ENCODE measurements at places on chromosomes 4 and X. TPM values are rescaled to one million over a fixed set of nuclear protein-coding genes. Genes with fewer than 3 reads are reported as not detected.
A peak's percentile ranks its signal among the peaks of the same experiment; 100 is the strongest.

Gene CT45A10
- not detected for polyA plus RNA-seq

Gene NLGN4X
- 2.4 TPM for polyA plus RNA-seq

Gene MID1IP1
- polyA plus RNA-seq, result 28.3 TPM

Gene MBTPS2
- 5.0 TPM for polyA plus RNA-seq

Gene CENPE
- 0.14 TPM for polyA plus RNA-seq

Gene SLC30A9
- 17.8 TPM for polyA plus RNA-seq

Gene BRS3
- not detected for polyA plus RNA-seq

Gene CACNA1F
- polyA plus RNA-seq, result 0.09 TPM

Gene FAT4
- 2.8 TPM for polyA plus RNA-seq

Gene UGT2B15
- not detected for polyA plus RNA-seq

Gene MAOA
- polyA plus RNA-seq, result 48.6 TPM

Gene AMELX
- not detected for polyA plus RNA-seq

Gene NDST4
- polyA plus RNA-seq, result not detected

Gene CT45A5
- not detected for polyA plus RNA-seq

Gene PPP1R2C
- polyA plus RNA-seq, result not detected

GRCh38 chr4:162170509-162170908 is 6.7 kb upstream of the FSTL5 start:
- no peak for DNase-seq

- no peak for DNase-seq
Observed at GRCh38 chr4:25962393-25962792, 48.4 kb downstream of the SMIM20 start.

- DNase-seq, result no peak
Observed at GRCh38 chrX:77118686-77119085, 328.5 kb upstream of the FGF16 start.

DNA sequence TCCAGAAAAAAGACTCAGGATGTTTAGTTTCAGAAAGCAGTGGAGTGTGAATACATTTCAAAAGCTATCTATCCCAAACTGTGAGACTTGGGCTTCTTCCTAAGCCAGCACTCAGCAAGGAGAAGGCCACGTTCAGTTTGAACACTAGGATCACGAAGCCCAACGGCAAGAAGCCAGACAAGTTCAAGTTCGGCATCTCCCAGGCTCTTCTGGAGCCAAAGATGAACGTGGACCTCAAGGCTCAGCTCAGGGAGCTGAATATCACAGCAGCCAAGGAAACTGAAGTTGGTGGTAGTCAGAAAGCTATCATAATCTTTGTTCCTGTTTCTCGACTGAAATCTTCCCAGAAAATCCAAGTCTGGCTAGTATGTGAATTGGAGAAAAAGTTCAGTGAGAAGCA is 7.6 kb downstream of the PLAC1 start:
- no peak for DNase-seq

DNA sequence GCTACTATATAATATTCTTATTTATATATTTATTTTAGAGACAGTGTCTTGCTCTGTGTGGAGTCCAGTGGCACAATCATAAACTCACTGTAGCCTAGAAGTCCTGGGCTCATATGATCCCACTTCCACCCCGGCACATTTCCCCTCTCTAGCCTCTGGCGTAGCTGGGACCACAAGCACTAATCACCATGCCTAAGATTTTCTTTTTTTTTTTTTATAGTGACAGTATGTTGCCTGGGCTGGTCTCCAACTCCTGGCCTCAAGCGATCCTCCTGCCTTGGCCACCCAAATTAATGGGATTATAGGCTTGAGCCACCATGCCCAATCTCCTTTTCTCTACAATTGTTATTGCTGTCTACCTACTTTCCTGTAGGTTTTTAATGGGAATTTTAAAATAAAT is 74.1 kb upstream of the BMP3 start:
- DNase-seq, result no peak

- DNase-seq, result no peak
Observed at GRCh38 chr4:92551616-92552015, 247.8 kb downstream of the GRID2 start.

- DNase-seq, result no peak
Observed at GRCh38 chr4:151029537-151029936, 14.5 kb upstream of the LRBA start.

- DNase-seq, result no peak
Observed at GRCh38 chr4:88940506-88940905, 116.5 kb downstream of the FAM13A start.

- DNase-seq, result no peak
Observed at GRCh38 chr4:86757468-86757867, 91.7 kb downstream of the SLC10A6 start.

DNA sequence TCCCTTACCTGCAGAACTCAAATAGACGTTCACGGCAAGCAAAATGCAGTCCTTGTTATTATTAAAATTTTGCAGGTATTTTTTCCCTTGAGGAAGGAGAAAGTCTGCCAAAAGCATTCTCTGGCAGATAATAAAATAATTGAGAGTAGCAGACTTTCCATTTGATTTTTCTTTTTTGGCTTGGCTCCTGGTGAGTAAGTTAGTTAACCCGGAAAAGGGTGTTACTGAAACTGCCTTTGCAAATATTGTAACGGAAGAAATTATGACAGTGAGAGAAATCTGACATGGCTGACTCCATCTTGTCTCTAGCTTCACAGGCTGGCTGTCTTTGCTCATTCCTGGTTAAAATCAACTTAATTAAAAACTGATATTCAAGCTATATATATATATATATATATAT is 100.5 kb downstream of the GPR143 start:
- no peak for DNase-seq

- no peak for DNase-seq
Observed at GRCh38 chr4:165597581-165598480, 219.0 kb downstream of the CPE start.

- peak; percentile 55 for DNase-seq
Observed at GRCh38 chr4:185587427-185588161, 52.3 kb upstream of the PDLIM3 start.

DNA sequence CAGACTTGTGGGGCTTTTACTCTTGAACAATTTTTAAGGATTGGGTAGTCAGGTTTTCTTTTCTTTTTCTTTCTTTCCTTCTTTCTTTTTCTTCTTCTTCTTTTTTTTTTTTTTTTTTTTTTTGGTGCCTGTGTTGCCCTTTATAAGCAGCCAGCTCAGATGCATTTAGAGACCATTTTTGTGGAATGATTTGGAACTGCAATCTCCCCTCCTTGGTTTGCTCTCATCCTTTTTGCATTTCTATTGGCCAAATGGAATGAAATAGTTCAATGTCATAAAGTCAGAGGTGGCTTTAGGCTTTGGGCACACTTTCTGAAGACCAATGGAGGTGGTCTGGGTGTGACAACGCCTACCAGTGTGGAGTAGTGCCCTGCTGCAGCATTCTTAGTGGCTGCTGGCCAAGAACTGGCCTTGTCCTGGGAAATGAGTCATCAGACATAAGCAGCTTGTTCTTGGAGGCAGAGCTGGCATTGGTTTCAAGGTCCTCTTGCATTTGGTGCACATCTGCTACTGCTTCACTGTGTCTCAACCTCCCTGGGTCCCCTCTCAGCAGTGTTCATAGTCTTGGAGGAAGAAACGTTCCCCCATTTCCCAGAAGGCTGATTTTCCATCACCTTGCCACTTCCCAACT is 84.5 kb downstream of the CT47B1 start:
- DNase-seq, result peak; percentile 61

DNA sequence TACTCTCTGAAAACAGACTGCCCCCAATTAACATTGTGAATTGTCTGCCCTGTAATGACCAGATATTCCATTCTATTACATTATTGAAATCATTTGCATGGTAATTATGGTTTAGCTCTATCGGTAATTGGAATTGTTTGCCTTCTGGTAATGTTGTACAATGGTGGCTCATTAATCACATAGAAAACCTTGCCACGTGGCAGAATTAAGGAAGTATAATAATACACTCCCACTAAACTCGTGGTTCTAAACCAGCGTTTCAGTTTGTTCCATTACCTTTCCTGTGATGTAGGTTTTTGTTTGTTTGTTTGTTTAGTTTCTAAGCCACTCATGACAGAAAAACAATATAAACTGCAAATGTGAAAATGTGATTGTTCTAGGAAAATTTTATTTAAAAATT is 45.1 kb upstream of the TAPT1 start:
- DNase-seq, result no peak

- DNase-seq, result no peak
Observed at GRCh38 chrX:29872831-29873230, 342.5 kb upstream of the MAGEB2 start.

DNA sequence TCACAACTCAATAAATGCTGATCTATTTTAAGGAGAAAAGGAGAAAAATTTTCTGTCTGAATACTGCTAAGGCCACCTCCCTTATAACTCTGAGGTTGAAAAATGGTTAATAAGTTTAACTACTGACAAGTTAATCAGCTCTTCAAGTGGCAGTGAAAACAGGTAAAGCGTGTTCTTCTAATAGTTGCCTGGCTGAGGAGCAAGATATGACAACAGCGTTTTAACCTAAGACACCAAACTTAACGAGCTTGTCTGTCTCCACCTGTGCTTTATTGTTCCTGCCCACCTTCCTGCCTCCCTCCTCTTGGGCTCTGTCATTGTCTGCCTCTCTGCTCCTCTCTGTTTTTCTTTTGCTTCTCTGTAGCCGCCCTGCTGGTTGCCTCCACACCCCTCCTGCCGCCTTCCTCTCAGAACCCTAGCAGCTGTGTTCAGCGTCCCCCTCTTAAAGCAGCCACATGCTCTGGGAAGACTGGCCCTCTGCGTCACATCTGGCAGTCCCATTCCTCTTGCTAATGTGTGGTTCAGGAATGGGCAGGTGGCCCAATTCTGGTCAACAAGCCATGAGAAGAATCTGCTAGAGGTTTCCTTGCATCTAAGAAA is 4.3 kb upstream of the TSPAN5 start:
- DNase-seq, result no peak

- DNase-seq, result no peak
Observed at GRCh38 chr4:100041646-100042045, 91.6 kb upstream of the H2AZ1 start.

GRCh38 chr4:5118994-5119835 is 67.9 kb downstream of the STK32B start:
- DNase-seq, result no peak

GRCh38 chr4:78754872-78755271 is 21.3 kb upstream of the BMP2K start:
- no peak for DNase-seq
